ENCODE measurements at places on chromosomes 11 and 22.

DNA sequence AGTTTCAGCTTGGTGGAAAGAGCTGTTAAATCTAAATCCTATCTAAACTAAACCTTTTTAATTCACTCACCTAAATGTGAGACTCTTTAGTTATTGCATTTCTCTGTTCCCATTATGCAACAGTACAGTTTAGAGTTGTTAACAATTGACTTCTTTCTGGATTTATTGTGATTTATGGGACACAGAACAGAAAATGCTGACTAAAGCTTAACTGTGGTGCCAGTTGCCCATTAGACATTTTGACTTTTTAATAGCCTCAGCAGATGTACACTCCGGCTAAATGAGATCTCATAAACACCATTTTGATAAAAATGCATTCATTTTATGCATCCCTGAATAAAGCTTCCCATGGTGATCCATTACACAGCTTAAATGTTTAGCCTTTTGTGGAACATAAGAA is 356.6 kb downstream of the CASP12 start:
- no peak for DNase-seq

GRCh38 chr11:119687373-119688046 is 41.5 kb downstream of the NECTIN1 start:
- DNase-seq, result no peak

GRCh38 chr11:7643314-7643713 is 30.0 kb downstream of the CYB5R2 start:
- no peak for DNase-seq

- DNase-seq, result no peak
Observed at GRCh38 chr11:9203691-9204311, 61.3 kb downstream of the DENND5A start.

DNA sequence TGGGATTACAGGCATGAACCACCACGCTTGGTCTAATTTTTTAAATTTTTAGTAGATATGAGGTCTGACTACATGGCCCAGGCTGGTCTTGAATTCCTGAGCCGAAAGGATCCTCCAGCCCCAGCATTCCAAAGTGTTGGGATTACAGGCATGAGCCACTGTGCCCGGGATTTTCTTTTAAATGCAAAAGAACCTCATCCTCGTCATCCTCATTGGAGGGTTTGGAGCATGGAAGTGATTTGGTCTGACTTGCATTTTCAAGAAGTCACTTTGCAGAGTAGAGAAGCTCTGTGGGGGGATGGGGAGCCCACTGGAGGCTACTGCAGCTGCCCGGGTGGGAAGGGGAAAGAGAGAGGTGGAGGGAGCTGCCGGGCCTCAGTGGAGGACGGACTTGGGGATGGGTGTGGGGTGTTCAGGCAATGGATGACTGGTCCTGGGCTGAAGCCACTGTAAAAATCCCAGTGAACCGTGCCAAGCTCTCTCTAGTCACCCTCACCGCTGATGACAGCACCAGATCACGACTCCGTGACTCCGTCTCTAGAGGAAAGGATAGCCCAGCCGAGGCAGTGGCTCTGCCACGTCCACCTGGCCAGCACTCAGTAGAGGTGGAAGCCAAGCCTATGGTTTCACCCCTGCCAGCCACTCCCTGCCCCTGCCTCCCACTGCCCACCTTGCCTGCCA is 32.8 kb upstream of the SLC22A12 start:
- no peak for DNase-seq

GRCh38 chr11:111795334-111795985 is 29.3 kb upstream of the PPP2R1B start:
- DNase-seq, result no peak

- DNase-seq, result no peak
Observed at GRCh38 chr11:63998558-63999348, 12.5 kb downstream of the OTUB1 start.

- DNase-seq, result no peak
Observed at GRCh38 chr22:32859743-32860142, 58.2 kb downstream of the TIMP3 start.

- no peak for DNase-seq
Observed at GRCh38 chr11:45285930-45286632, at the start of gene SYT13. TSS of gene SYT13 (minus strand) at chr11:45286341. CDS start at chr11:45286207, 134 bp downstream.

GRCh38 chr11:73203790-73204189 is 14.3 kb upstream of the P2RY2 start:
- DNase-seq, result no peak

GRCh38 chr22:31497148-31497938 is 1.0 kb downstream of the SFI1 start:
- no peak for DNase-seq

- DNase-seq, result no peak
Observed at GRCh38 chr11:130555251-130555841, 106.9 kb downstream of the ADAMTS15 start.

GRCh38 chr11:76230392-76230791 is 24.1 kb upstream of the WNT11 start:
- DNase-seq, result no peak

DNA sequence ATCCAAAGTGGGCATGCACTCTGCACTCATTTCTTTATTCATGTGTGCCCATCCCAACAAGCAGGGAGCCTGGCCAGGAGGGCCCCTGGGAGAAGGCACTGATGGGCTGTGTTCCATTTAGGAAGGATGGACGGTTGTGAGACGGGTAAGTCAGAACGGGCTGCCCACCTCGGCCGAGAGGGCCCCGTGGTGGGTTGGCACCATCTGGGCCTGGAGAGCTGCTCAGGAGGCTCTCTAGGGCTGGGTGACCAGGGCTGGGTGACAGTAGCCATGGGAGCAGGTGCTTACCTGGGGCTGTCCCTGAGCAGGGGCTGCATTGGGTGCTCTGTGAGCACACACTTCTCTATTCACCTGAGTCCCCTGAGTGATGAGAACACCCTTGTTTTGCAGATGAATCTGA is 129.3 kb upstream of the B3GAT1 start:
- no peak for DNase-seq

DNA sequence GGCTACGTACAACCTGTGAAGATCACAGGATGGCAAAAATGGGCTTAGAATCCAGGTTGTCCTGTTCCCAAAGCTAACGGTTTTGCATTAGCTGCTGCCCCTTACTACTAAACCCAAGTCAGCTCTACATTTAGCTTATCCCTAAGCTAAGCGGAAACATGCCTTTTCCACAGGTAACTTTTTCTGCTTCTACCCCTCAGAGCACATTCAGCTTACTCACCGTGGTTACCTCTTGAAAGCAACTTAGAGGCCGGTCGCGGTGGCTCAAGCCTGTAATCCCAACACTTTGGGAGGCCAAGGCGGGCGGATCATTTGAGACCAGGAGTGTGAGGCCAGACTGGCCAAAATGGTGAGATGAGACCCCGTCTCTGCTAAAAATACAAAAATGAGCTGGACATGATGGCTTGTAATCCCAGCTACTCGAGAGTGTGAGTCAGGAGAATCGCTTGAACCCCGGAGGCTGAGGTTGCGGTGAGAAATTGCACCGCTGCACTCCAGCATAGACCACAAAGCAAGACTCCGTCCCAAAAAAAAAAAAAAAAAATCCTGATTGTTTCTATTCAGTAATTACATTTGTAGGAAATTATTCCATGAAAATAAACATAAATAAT is 790 bp upstream of the TMEM41B start:
- DNase-seq, result no peak

GRCh38 chr11:1122664-1123002 is 35.1 kb upstream of the MUC5AC start:
- DNase-seq, result no peak

GRCh38 chr11:64253043-64253442 is 1.7 kb downstream of the PLCB3 start:
- DNase-seq, result no peak

GRCh38 chr11:120034176-120034875 is 103.6 kb downstream of the TRIM29 start:
- DNase-seq, result no peak

DNA sequence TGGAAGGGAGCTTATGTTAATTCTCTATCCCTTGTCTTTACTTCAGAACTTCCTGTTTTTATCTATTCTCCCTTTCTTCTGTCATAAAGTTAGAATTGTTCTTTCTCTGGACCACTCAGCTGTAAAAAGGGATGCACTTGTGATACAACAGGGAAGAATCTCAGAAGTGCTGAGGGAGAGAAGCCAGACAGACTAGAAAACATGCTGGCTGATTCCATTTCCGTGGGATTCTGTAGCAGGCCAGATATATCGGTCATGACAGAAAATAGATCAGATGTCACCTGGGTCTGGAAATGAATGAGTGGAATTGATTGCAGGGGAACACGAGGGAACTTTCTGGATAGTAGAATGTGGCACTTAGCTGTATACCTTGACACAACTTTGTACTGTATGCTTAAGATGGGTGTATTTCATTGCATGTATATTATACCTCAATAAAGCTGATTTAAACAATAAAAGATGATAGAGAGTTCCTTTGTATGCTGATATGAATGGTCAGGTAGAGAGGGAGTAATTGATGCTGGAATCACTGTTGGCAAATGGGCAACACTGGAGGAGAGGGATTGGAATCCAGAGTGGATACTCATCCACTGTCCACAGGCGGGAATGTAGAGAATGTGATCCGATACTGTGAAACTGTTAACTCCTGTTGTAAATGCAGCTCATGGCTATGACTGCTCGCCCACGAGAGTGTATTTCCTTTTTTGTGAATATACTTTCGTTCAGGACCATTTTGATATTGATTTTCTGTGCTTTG is 59.6 kb downstream of the ATXN10 start:
- DNase-seq, result no peak

DNA sequence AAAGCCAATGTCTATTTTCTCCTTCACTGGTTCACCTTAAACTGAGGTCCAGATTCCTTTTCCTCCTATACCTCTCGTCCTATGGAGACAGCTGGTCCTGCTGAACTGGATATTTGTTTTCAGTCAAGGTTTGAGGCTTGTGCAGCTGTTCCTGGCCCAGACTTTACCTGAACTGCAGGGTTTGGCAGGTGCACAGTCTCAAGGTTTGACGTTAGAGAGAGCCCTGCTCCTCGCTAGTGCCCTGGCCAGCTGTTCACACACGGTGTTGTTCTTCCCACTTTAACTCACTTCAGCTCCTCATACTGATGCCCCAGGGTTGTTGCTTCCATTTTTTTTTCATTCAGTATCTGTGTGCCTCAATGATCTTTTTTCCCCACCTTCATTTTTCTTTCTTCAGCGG is 74.0 kb upstream of the TTC12 start:
- no peak for DNase-seq

- DNase-seq, result no peak
Observed at GRCh38 chr11:18310800-18311340, 11.1 kb downstream of the HPS5 start.

DNA sequence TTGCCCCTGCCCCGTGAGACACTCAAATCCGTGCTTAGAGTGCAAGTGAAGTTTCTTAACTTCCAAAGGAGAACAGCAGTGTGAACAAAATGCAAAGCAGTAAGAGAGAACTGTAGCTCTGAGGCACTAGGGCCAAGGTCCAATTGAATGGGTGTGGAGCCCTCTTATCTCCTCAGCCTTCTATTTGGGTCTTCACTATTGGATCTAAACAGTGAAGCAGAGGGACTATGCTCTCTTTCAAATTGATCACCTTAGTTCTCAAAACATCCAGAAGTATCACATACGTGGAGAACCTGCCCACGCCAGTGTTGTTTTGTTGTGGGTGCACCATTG is 49.6 kb downstream of the C22orf31 start:
- DNase-seq, result no peak

DNA sequence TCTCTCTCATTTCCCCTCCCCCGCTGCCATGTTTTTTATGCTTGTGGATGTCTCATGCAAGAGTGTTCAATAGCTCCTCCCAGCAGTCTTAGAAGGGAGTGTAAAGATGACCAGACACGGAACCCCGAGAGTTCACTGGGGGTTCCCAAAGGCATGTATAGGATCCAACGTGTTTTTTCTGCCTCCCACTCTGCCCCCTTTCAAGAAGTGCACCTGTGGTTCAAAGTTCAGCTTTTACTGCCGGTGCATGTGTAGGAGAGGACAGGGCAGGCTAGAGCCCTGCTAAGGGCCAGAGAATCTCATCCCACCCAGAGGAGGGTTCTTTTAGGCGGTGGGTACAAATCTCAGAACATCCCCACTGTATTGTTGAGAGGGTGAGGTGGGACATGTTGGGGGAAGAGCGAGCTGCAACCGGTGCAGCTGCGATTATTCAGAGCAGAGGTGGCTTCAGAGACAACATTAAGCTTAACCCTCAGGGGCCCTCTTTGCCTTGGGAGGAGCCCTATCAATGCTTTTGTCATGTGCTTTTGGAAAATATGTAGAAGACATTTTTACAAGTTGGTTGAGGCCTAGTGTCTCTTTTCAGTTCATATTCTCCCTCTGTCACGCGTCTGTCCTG is 14.5 kb downstream of the MIF start:
- DNase-seq, result no peak

DNA sequence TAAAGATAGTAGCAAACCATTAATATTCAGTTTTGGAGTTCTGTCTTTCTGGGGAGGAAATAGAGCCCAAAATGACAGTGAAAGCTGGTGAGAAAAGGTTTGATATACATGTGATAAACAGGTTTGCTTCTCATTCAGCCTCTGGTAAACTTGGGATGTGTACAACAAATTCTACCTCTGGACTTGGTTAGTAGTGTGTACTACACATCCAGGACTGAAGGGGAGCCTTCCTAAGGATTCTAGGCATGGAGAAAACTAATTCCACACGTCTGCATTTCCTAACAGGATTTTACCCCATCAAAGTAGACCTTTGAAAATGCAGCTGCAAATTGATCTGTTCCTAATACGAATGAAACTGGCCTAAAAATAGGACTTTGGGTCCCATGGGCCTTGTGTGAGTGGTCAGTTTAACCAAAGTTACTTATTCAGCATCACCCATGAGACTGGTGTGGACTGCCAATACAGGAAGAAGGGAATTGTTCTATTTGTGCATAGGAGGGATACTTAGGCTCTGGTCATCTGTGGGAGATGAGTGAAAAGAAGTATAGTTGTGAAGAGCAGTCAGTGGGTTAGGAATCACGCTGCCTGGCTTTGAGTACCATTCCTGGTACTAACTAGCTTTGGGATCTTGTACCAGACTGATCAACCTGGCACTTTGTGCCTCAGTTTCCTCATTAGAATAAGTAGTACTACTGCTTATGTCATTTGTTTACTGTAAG is 74.2 kb downstream of the YAP1 start:
- DNase-seq, result no peak

- no peak for DNase-seq
Observed at GRCh38 chr11:113781682-113782081, 2.1 kb downstream of the CLDN25 start.
